Activated CD8-positive, alpha-beta memory T cell treated with anti-CD3 and anti-CD28 coated beads for 48 hours (primary cell): ENCODE measurements at places on chromosomes 1 and 21.
A peak's percentile ranks its signal among the peaks of the same experiment; 100 is the strongest.

GRCh38 chr1:21295545-21295944 is 5.3 kb upstream of the ECE1 start:
- DNase-seq, result no peak

DNA sequence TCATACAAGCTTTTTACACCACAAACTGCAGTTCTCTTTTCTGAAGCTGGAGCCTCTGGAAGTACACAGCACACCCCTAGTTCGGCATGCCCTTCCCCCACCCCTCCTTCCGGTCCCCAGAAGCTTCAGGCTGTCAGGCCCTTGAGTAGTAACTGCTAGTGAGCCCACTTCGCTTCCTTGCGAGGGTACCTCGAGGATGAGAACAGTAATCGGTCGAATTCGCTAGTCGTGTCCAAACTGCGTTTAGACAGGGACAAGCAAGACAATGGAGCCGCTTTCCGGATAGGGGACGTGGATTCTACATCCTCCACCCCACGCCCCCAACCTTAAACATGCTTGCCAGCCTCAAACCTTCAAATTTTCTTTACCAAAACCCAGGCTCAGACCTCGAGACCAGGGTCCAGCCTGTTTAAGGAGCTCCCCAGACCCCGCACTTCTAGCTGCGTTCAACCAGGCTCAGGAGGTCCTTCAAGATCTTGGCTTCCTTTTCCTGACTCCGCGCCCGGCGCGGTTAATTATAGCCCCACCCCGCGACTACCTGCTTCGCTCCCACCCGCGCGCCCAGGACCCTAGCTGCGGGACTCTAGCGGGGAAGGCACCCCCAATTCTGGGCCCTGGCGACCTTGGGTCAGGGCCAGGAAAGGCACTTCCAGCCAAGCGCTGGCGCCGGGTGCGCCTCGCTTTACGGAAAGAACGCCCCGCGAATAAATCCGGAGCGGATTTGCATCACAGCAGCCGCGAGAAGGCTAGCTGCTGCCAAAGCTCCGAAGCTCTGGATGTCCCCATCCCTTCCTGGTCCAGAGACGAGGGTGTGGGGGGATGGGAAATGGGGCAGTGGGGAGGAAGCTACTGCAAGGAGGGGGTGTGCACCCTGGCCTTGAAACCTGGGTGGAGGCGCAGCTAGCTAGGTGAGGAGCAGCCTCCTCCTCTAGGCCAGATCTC is 8.1 kb upstream of the TSPAN1 start:
- peak; percentile 24 for DNase-seq

DNA sequence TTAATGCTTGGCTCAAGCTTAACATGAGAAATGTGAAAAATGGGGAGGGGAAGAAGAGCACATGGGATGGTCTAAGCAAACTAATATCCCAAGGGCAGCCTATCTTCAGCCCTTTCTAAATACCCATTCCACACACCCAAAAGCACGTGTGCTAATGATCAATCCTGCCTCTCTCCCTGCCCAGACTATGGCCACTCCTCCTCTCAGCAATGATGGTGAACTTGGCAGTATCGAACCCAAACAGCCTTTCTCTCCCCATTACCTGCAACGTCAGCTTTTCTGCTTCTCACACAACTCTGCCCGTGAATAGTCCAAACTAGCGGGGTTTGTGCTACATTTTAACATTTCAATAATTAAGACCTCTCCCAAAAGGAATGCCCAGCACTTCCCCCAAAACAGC is 41.6 kb downstream of the SSBP3 start:
- DNase-seq, result no peak

- no peak for DNase-seq
These were observed 15.3 kb upstream of the ADARB1 start for GRCh38 chr21:45059121-45059520.

DNA sequence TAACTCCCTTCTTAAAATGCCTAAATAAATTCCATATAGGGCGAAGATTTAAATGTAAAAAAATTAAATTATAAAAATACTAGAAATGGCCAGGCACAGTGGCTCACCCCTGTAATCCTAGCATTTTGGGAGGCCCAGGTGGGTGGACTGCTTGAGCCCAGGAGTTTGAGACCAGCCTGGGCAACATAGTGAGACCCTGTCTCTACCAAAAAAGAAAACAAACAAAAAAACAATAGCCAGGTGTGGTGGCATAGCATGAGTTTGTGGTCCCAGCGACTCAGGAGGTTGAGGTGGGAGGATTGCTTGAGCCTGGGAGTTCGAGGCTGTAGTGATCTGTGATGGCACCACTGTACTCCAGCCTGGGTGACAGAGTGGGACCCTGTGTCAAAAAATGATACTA is 17.8 kb downstream of the SORT1 start:
- no peak for DNase-seq

DNA sequence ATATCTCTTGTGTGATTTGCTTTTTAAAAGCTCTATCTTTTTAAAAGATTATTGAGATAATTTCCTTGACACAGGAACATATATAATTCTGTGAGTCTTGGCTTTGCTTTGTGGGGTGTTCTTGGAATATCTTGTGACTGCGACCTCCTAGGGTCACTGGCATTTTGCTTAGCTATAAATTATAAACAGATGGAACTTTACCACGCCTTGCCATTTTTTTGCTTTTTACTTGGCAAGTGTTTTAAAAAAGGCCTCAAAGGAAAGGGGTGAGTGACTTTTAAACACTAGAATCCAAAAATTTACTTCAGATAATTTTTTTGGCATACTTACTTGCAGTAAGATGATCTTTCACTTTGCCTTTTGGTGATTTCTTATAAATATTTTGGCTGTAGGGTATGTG is 43.6 kb downstream of the ALG6 start:
- DNase-seq, result no peak

DNA sequence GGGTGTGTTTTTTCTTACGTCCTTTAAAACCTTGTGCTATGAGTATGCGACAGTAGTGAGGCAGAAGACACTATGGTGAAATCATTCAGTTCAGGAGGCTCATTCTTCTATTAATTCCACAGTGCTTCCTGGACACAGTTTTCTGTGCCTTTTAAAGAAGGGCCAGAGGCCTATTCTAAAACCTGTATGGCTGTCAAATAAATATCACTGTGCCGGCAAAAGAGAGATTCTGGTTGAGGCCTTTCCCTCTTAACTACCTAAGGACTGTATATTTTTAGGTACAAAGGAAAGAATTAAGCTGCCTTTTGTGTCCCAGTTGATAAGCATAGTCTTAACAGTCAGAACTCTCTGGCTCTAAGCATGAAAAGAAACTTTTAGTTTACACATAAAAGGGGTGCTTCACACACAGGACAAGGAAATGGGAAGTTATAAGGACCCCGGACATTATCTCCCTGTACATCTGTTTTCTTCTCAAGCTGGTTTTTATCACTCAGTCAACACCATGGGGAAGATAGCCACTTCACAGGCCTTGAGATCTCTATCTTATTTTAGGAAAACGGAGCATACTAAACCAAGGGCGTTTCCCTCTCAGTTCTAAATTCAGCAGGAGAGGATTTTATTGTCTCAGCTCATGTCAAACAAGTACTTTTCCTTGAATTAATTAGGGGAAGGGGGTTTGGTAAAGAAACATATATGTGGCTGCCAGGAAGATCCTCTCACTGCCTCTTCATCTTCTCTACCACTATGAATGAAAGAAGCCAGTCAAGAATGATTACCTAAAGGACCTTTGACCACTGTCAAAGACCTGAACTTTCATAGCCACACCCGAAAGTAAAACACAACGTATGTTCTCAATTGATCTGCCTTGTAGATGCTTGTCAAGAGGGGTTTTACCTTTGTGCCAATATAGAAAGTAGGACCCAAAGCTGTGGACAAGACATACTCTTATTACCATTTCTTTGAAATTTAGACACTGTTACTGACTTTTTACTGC is 71.4 kb upstream of the HSPA13 start:
- DNase-seq, result no peak

DNA sequence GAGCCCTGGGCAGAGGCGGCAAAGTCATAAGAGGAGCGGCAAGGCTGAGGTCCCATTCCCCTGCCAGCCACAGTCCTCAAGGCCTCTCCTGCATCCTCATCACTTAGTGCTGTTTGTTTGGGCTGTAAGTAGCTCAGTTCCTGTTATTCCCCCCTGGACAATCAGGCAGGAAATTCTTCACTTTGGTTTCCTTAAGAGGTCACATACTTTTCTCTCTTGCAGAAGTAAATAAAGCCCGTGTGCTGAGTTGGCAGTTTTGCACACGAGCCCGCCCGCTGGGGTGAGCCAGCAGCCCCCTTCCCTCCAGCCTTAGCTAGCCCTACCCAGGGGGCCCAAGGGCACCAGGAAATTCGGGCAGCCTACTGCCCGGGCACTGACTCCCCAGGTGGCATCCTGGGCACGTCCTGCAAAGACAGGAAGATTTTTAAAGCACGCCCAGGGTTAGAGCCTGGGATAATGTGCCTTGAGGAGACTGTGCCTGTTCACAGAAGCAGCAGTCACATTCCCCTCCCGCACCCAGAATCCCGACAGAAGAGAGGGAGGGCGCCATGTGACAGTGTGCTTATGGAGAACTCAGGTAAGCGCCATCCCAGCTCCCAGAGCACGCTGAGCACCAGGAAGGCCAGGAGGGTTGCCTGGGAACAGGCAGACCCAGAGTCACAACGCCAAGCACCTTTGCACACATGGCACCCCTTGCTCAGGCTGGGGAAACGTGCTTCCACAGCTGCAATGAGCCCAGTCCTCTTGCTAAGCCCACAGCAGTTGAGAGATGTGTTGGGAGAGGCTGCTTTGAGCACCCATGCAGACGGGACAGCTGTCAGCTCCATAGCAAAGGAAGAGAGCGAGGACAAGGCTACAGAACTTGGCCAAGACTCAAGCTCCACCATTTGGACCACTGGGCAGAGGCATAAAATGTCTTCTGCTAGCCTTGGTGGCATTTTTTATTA is 144.5 kb upstream of the TMEM51 start:
- DNase-seq, result no peak

DNA sequence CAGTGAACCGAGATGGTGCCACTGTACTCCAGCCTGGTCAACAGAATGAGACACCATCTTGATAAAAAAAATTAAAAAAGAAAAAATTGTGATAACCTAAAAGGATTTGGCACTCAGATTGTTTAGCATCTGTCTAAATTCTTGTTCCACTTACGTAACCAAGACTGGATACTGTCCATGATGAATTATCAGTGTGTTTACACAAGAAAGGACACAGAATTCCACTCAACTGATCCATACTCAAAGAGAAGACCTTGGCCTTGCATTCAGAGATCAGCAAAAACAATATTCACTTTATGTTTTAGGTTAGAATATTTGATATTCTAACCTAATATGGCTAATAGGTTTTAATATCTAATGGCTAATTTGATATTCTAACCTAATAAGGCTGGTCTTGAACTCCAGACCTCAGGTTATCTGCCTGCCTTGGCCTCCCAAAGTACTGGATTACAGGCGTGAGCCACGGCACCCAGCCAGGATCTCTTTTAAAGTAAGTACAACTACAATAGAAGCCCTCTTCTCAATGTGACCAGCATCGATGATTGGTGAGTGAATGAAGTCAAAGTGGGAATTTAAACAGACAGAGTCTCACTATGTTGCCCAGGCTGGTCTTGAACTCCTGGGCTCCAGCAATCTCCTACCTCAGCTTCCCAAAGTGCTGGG is 43.1 kb upstream of the COX20 start:
- DNase-seq, result no peak

DNA sequence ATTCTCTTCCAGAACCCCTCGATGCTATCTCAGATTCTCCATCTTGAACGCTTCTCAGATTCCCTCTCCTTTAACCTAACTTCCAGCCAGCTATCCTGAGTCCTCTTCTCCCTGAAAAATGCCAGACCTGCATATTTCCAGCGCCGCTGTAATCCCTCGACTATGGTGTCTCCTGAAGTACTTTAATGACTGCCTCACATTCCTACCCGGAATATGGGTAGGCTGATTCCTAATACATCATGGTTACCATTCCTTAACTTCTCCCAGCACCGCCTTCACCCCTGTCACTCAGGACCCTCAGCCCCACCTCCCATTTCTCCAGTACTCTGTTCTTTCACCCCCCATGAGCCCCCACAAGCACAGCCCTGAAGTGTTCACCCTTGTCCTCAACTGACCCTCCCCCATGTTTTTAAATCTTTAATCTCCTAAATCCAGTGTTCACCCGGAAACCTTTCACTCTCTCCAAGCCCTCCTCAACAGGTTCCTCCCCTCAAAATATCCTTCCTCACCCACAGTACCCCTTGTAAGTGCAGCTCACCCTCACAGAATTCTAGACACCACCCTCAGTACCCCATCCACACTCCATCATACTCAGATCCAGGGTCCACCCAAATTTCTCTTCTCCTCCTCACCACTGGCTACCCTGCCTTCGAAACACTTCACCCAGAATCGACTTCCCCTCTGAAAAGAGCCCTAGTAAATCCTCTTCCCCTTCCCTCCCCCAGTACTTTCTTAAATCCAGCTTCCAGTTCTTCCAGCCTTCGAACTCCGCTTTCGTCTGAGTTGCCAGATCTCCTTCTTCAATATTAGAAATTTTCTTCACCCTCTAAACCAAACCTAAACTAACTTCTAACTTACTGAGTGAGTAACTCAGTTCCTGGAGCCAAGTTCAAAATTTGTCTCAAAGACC is 922 bp downstream of the CPT2 start:
- no peak for DNase-seq

DNA sequence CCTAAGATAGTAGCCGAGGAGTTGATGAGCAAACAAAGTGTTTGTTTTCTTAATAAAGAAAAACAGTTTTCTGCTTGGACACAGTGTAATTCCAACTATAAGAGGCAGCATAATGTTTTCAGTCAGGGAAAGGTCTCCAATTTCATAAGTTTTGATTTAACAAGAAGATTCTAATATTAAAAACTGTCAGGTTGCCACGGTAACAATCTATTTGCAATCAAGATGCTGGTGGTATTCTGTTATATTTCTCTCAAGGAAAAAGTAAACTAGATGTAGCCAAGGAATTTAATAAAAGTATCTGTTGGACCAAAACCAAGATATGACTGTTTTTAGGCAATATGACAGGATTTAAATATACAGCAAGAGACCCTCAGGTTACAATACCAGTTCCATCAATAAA is 211.7 kb downstream of the SMYD3 start:
- DNase-seq, result no peak

DNA sequence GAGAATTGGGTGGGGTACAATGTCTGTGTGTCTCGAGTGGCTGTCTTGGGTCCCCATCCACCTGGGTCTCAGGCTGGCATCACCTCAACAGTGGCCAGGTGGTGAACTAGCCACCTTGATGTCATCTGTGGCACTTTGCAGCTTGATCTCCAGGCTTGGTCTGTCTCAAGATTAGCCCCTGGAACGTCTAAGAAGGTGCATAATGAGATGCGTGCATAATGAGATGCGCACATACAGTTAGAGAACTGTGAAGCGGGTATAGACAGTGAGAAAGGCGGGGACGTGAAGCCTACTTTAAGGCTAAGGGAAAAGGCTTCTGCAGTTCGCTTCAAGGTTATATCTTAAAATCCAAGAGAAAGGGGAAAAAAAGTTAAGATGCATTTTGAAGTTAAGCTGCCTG is 98.7 kb downstream of the WDR4 start:
- DNase-seq, result no peak

DNA sequence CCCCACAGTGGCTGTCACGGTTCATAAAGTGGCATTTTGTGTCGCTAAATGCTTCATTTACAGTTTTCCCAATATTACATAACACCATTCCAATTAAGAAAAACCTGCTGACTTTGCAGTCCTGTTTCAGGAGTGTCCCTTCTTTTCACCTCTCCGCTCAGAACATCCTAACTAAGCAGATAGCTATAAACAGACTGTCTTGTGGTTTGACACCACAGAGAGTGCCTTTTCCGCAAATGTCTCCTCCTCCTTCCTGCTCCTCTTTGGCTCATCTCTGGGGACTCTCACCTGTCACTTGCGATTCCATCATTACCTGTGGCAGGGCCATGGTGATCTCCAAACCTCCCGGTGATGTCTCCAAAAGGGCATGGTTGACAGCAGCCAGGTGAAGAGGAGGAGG is 119.0 kb downstream of the CNIH3 start:
- DNase-seq, result no peak

GRCh38 chr1:19353596-19353995 is 41.5 kb downstream of the SLC66A1 start:
- DNase-seq, result no peak
